ENCODE measurements at places on chromosomes 1 and 21. TPM values are rescaled to one million over a fixed set of nuclear protein-coding genes. Genes with fewer than 3 reads are reported as not detected.

The ISG15 gene
- total RNA-seq: 16.3 TPM

GRCh38 chr1:197705941-197706340, 69.3 kb downstream of the DENND1B start:
- H3K27me3 ChIP-seq: no peaks in the 10 kb centered on the region
- H3K36me3 ChIP-seq: no peaks in the 10 kb centered on the region
- DNase-seq: no peak
- H3K27ac ChIP-seq: no peak overlapping the region

DNA sequence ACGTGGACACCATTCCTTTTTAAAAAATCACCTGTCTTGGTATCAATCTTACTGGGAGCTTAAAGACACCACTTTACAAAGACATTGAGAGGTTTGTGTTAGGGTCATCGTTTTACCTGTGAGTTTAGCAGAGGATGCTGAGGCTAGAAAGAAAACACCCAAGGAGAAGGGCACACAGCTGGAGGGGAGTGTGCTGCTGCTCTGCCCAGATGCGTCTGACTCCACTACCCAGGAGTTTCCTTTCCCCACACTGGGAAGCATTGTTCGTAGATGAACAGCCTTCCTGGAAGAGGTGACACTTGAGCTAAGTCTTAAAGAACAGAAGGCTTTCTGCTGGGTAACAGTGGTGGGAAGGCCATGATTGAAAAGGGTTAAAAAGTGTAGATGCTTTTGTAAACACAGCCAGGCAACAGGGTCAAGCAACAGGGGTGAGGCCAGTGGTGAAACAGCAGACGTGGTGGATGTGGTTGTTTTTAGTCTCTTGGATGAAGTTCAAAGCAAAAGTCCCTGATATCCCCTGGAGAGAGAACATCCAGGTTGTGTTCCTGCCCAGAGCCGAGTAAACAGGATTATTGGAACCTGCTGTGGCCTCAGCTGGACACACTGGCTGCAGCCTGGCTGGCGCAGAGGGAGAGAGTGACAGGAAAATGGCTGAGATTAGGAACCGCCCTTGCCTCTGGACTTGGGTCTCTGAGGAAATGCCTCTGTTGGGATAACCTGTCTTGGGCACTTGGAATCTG, 198.6 kb upstream of the JUN start:
- peak; percentile 89 for DNase-seq
- no peaks in the 10 kb centered on the region for H3K36me3 ChIP-seq
- H3K27ac ChIP-seq: peak overlapping the region; percentile 54
- no peaks in the 10 kb centered on the region for H3K4me1 ChIP-seq

GRCh38 chr1:48356901-48357300, 115.1 kb downstream of the SPATA6 start:
- no peaks in the 10 kb centered on the region for H3K36me3 ChIP-seq
- H3K4me3 ChIP-seq: no peak overlapping the region
- no peaks in the 10 kb centered on the region for H3K27me3 ChIP-seq
- H3K4me1 ChIP-seq: no peaks in the 10 kb centered on the region

The OR2W3 gene
- total RNA-seq: not detected

The LCK gene
- 1.7 TPM for total RNA-seq

DNA sequence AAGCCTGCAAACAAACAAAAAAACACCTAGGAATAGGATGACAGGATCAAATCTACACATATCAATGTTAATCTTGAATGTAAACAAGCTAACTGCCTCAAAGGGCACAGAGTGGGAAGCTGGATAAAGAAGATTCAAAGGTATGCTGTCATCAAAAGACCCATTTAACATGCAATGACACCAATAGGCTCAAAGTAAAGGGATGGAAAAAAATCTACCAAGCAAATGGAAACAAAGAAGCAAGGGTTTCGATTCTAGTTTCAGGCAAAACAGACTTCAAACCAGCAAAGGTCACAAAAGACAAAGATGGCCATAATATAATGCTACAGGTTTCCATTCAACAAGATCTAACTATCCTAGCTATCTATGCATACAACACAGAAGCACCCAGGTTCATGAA, 16.2 kb upstream of the OR2T10 start:
- H3K27me3 ChIP-seq: no peaks in the 10 kb centered on the region
- H3K27ac ChIP-seq: no peak overlapping the region
- H3K4me1 ChIP-seq: no peaks in the 10 kb centered on the region

- H3K36me3 ChIP-seq: no peaks in the 10 kb centered on the region
- no peak overlapping the region for H3K27ac ChIP-seq
- H3K4me3 ChIP-seq: no peak overlapping the region
- no peaks in the 10 kb centered on the region for H3K27me3 ChIP-seq
- H3K4me1 ChIP-seq: no peaks in the 10 kb centered on the region
- DNase-seq: no peak
Observed at GRCh38 chr1:67436511-67437055, 6.4 kb upstream of the SERBP1 start.

The UROD gene
- total RNA-seq: 66.9 TPM

DNA sequence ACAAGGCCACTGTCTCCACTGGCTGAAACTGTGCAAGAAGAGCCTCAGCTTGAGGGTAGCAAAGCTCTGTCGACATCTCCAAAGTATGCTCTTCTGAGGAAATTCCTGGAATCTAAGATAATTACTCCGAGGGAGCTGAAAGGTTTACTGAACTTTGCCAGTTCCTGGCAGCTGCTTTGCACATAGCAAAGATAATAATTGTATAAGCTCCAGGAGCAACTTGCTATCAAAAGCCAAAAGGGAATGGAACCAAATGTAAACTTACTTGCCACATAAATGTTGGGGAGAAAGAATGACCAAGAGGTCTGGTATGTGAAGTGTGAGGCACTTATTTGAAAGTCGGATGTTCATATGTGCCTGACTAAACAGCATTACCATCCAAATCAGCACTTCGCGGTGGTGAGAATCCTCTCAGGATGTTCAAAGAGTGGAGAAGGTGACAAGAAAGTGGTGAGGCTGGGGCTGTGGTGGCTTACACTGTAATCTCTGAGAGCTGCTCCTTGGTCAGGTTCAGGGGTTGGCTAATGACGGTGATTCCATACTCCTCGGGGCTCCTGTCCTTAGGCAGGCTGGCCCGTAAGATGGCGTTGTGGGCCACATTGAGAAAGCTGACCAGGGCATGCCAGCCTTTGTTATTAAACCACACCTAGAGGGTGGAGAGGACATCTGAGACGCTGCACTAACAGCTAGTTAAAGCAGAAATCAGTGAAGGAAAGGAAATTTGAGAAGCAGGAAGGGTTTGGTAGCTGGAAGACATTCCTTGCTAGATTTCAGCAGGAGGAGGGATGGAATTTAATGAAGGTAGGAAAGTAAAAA, 100.0 kb downstream of the ABCA4 start:
- no peaks in the 10 kb centered on the region for H3K36me3 ChIP-seq
- H3K4me1 ChIP-seq: no peaks in the 10 kb centered on the region
- no peak overlapping the region for H3K27ac ChIP-seq

GRCh38 chr1:90671251-90671650, 45.9 kb downstream of the BARHL2 start:
- H3K36me3 ChIP-seq: no peaks in the 10 kb centered on the region
- H3K4me3 ChIP-seq: no peak overlapping the region
- H3K27ac ChIP-seq: no peak overlapping the region

DNA sequence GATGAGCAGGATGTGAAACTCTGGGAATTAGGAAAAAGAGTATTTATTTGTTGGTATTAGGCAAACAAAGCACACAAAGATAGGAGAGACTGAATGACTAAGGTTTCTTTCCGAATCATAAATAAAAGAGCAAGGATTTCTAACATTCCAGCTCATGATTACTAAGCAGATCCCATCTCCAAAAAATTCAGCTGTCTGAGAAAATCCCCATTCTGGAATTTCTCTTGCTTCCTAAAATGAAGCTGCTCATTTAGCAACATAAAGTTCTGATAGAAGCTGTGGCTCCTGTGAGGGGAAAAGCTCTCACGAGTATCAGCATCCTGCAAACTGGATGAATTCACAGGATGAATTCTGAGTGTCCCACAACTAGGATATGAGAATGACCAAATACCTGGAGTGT, 6.7 kb upstream of the SH2D5 start:
- H3K4me1 ChIP-seq: no peaks in the 10 kb centered on the region
- no peak overlapping the region for H3K27ac ChIP-seq
- no peak overlapping the region for H3K4me3 ChIP-seq
- no peaks in the 10 kb centered on the region for H3K27me3 ChIP-seq

DNA sequence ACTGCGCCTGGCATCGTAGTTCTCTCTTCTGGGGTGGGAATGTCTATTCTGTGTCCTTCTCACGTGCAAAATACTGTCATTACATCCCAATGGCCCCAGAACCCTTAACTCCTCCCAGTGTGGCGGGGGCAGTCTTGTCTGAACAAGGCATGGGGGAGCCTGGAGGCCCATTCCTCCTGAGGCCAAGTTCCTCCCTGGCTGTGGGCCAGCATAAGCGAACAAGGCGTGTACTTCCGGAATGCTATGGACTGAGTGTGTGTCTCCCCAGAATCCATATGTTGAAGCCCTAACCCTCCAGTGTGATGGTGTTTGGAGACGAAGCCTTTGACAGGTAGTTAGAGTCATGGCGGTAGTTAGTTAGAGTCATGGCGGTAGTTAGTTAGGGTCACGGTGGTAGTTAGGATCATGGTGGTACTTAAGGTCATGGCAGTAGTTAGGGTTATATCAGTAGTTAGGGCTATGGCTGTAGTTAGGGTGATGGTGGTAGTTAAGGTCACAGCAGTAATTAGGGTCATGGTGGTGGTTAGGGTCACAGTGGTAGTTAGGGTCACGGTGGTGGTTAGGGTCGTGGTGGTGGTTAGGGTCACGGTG, 71.0 kb downstream of the PRKCZ start:
- H3K4me1 ChIP-seq: no peaks in the 10 kb centered on the region
- DNase-seq: no peak
- H3K36me3 ChIP-seq: no peaks in the 10 kb centered on the region
- no peaks in the 10 kb centered on the region for H3K27me3 ChIP-seq

The MKNK1 gene
- total RNA-seq: 22.7 TPM

DNA sequence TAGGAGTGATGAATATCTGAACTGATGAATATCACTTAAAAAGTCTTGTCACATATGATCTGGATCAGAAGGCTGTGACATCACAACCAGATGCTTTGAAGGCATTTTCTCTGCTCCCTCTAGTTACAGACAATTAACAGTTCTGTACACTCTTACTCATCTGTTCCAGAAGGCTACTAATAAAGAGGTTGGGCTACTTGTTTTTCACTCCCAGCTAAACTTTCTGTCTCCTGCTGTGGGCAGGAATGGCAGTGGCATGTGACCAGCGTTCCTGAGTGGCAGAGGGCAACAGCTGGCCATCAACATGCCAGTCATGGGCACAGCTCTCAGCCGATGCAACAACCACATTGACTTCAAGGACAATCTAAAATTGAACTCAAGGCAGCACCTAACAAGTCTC, 66.7 kb downstream of the SLC45A1 start:
- no peak overlapping the region for H3K27ac ChIP-seq
- no peak for DNase-seq
- no peak overlapping the region for H3K4me3 ChIP-seq
- peaks cover 3% of the 10 kb centered on the region for H3K36me3 ChIP-seq
- peaks cover 32% of the 10 kb centered on the region for H3K4me1 ChIP-seq

The TP73 gene
- 0.05 TPM for total RNA-seq

The CELA2B gene
- not detected for total RNA-seq

GRCh38 chr1:175801979-175802378, 58.6 kb upstream of the TNR start:
- H3K4me1 ChIP-seq: no peaks in the 10 kb centered on the region
- no peaks in the 10 kb centered on the region for H3K27me3 ChIP-seq
- no peak overlapping the region for H3K4me3 ChIP-seq
- DNase-seq: no peak

The DENND2C gene
- 4.8 TPM for total RNA-seq

The FAM131C gene
- not detected for total RNA-seq

DNA sequence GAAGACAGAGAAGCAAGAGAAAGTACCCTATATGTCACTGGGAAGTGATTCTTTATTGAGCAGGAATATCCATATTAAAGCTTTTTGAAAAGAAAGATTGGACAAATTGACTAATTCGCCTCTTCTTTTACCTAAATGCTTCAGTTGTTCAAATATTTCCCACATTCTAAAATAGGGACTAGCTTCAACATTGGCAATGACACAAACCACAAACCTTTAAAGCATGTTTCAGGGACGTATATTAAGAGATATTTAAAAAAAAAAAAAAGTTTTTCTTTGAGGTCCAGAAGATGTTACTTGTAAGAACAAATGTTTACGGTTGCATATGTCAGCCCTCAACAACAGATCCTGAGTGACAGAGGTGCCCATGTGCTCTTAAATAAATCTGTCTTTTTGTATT, 235.0 kb upstream of the NFIA start:
- no peak overlapping the region for H3K27ac ChIP-seq
- no peak for DNase-seq
- no peaks in the 10 kb centered on the region for H3K36me3 ChIP-seq
- no peak overlapping the region for H3K4me3 ChIP-seq

- no peak for DNase-seq
- no peaks in the 10 kb centered on the region for H3K4me1 ChIP-seq
- no peak overlapping the region for H3K4me3 ChIP-seq
- H3K27ac ChIP-seq: no peak overlapping the region
- H3K36me3 ChIP-seq: peaks cover 3% of the 10 kb centered on the region
- H3K27me3 ChIP-seq: no peaks in the 10 kb centered on the region
Observed at GRCh38 chr1:151828921-151829320, 2.7 kb downstream of the RORC start.

DNA sequence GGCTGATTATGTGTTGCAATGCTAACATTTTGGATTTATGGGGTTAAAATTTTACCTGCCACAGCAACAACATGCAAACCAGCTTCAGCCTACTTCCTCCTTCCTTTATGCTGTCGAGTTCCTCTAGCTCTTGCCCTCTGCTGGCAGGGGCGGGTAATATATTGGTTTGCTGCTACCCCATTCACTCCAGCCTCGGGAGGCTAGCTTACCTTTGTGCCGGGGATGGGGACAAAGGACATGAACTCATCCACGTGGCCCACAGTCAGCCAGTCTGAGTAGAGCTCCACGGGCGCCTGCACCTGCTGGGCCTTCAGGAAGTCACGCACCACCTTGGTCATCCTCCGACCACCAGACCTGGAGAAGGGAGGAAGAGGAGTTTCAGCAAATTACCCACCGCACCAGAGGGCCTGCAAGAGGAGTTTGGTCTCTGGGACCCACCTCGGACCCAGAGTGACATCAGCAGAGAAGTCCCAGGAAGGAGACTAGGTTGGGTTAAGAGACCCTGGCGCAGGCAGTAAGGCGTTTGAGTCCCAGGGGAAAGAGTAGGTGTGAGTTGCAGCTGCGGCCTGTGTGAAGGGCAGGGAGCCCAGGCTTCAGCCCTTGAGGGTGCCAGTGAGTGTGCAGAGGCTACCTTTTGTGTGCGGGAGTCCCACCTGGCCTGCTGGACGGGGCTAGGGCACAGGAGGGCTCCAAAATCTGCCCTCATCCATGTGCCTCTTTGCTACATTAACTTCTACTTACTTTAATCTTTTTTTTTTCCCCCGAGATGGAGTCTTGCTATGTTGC, 21.8 kb upstream of the SDHB start:
- no peak for DNase-seq
- H3K4me1 ChIP-seq: no peaks in the 10 kb centered on the region
- no peaks in the 10 kb centered on the region for H3K36me3 ChIP-seq
- no peaks in the 10 kb centered on the region for H3K27me3 ChIP-seq
- no peak overlapping the region for H3K4me3 ChIP-seq
